Lower leg skin (tissue), 4 donors: ENCODE measurements at places on chromosomes 5 and 9.
A peak's percentile ranks its signal among the peaks of the same experiment; 100 is the strongest.

GRCh38 chr5:10863763-10864383, 102.8 kb upstream of the DAP start:
- DNase-seq, result no peak

DNA sequence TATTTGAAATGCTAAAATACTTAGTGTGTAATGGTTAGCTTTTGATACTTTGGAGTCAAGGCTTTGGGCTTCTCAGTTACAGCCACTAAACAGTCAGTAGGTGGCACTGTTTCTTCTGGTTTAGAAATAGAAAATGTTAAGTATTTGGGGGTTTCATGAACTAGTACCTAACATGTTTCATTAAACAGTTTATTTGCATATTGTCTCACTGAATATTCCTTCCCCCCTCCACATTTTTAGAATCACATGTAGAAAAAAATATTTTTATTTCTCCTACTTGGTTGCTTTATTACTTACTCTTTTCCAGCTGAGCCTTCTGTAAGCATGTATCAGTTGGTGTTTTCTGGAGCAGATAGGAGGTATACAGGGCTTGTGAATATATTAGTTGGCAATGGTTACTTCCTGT, 48.0 kb downstream of the IPO11 start:
- no peak for DNase-seq

GRCh38 chr5:173314166-173314952, 13.9 kb downstream of the STC2 start:
- DNase-seq, result peak; percentile 70

DNA sequence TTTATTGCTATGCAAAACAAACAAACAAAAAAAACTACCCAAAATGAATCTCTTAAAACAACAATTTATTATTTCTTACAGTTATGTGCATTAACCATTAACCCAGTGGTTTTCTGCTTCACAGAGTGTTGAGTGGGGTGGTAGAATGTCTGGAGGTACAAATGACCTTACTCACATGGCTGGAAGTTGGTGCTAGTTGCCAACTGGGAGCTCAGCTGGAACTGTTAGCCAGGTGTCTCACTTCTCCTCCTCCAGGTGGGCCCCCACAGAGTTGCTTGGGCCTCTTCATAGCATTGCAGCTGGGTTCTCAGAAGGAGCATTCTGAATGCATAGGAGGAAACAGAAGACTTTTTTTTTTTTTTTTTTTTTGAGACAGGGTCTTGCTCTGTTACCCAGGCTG, 10.5 kb upstream of the B4GALT1 start:
- DNase-seq, result no peak

GRCh38 chr5:108251350-108251749, 130.5 kb downstream of the FBXL17 start:
- DNase-seq, result no peak

DNA sequence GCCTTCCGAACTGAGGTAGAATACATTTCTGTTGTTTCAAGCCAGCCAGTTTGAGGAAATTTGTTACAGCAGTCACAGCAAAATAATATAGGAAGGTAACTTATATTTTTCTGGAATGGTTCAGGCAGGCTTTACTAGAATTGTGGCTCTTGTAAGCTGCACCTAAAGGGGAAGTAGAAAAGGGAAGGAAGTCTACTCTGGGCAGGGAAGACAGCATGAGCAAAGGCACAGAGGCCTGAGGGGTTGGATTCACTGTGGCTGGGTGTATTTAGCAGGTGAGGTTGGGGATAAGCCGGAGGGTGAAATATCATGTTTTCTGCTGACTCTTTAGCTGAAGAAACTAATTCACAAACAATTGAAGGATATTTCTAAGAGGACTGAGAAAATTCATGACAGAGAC, 183.5 kb downstream of the GAS1 start:
- DNase-seq, result no peak

DNA sequence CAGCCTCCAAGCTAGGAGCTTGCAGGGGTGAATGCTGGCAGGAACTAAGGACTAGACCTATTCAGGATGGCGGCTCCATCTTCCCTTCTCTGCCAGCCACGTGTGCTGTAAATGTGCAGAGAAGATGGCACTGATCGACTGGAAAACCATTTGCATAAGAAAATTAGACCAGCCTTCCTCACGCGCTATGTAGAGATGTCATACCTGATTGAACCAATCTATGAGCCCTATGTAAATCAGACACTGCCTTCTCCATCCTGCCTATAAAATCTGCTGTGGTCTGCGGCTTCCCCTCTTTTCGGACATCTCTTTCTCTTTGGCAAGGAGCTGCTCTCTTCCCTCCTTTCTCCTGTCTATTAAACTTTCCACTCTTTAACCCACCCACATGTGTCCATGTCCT, 91.6 kb downstream of the NPR3 start:
- DNase-seq, result no peak

DNA sequence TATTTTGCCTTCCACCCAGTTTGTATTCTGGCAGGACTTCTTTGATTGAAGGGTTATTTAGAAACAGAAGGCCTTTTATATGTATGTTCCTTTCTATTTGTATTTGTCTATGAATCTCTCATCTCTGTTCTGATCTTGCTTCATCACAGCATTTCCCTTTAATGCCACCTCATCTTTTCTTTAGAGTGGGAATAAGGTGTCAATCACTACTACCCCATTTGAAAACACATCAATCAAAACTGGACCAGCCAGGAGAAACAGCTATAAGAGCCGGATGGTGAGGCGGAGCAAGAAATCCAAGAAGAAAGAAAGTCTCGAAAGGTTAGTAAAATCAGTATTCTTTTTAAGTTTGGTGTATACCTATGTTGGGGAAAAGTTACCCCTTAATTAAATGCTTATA, 36.3 kb downstream of the CD180 start:
- DNase-seq, result no peak

DNA sequence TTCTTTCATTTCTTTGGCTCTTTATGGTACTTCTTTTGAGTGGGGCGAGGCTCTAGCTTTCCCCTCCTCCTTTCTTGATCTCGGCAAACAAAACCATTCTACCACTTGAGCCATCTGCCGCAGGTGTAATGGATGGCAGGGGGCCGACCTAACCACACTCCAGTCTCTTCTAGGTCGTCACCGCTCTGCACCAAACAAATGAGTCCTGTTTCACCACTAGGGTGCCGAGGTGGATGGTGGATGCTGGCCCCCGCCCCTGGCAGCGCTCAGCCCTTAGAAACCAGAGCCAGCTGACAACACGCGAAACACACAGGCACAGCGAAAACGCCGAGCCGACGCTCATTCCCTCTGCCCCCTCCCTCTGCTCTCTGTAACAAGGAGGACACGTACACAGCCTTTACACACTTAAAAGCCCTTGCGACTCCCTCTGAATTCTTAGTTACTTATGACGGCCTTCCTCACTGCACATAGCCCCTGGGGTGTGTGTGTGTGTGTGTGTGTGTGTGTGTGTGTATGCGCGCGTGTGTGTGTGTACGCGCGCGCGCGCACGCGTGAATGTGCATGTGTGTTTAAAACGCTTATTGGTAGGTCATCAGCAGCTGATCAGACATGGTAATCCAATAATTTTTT, 199.4 kb downstream of the MEF2C start:
- DNase-seq, result no peak

- no peak for DNase-seq
These were observed 189.9 kb upstream of the PRLR start for GRCh38 chr5:35420200-35420599.

GRCh38 chr9:92266486-92266885, 27.0 kb downstream of the IARS1 start:
- DNase-seq, result no peak

- peak; percentile 52 for DNase-seq
These were observed 62.8 kb upstream of the STC2 start for GRCh38 chr5:173391031-173391430.

- DNase-seq, result no peak
These were observed 183.2 kb downstream of the AUH start for GRCh38 chr9:91178281-91179236.

GRCh38 chr9:128088253-128088945, 20.4 kb downstream of the SLC25A25 start:
- DNase-seq, result no peak

DNA sequence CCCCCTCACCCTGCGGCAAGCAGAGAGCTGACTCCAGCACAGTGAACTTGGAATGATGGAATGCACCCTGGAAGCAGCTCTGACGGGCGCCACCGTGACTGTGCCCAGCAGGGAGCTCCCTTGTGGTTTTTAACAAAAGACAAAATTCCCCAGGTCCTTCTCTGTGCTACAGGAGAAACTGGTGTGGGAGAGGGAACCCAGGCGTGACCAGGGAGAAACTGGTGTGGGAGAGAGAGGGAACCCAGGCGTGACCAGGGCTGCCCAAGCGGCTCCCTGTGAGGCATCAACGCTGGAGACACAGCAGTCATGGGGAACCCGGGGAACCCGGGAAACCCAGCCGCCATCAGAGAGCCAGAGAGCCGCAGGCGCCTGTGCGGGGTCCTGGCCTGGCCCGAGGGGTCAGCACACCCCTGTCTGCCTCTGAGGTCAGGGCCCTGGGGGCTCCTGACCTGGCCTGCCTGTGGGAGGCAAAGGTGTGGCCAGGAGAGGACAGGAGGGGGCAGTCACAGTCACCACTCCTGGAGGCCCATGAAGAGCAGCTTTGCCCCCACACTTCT, 3.1 kb upstream of the AHRR start:
- peak; percentile 80 for DNase-seq

GRCh38 chr9:1337169-1337568, 287.0 kb downstream of the DMRT2 start:
- DNase-seq, result no peak

DNA sequence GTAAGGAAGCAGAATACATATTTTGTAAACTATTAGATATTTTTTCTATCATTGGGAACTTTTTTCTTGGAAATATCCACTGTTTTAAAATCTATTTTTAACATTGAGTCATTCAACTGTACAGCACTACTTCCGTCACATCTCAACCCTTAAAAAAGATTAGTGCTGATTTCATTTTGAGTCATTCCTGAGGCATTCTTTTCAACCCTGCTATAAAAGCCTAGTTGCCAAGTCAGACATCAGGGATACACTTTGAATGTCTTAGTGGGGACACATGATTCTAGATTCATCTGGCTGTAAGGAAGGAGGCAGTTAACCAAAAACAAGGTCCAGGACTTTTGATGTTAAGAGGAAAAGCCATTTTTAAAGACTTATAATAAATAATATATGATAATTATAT, 160.9 kb downstream of the GIN1 start:
- DNase-seq, result no peak

DNA sequence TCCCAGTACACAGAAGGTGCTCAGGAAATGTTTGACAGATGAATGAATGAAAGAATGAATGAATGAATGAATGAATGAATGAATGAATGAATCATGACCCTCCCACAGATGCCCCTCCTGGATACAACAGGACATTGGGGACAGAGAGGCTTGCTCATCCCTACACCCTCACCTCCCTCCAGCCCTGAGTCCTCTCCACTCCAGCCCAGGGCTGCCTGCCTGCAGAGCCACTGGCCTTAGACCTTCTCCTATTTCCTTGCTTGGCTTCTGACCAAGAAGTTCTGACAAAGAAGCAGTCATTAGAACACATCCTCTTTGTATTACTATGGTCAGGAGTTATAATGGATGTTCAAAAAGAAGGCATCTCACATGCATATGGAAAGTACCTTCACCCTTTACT, 240.7 kb upstream of the DAPK1 start:
- no peak for DNase-seq

- DNase-seq, result no peak
These were observed 26.9 kb downstream of the SPEF2 start for GRCh38 chr5:35644543-35644942.

- DNase-seq, result no peak
These were observed 58.5 kb downstream of the AP3B1 start for GRCh38 chr5:78236046-78236445.

DNA sequence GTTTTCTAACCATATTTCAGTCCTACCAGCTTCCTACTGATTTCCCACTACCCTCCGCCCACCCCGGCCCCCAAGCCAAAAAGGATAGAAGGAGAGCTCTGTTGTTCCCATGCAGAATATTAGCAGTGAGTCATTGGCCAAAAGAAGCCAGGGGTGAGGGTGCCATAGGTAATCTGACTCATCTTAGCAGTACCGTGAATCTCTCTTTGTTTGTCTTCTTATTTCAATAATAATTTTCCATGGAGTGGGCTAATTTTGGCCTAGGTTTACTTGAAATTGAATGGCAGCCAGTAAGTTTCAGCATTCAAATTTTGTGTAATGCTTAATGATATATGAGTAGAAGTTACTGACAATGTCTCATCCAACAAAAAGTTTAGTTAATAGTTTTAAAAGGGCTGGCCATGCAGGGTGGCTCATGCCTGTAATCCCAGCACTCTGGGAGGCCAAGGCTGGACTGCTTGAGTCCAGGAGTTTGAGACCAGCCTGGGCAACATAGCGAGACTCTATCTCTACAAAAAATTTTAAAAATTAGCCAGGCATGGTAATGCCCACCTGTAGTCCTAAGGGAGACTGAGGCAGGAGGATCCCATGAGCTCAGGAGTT, 74.2 kb downstream of the C9orf152 start:
- DNase-seq, result no peak

- DNase-seq, result peak; percentile 81
These were observed 42.8 kb upstream of the PDE8B start for GRCh38 chr5:77167695-77168121.

DNA sequence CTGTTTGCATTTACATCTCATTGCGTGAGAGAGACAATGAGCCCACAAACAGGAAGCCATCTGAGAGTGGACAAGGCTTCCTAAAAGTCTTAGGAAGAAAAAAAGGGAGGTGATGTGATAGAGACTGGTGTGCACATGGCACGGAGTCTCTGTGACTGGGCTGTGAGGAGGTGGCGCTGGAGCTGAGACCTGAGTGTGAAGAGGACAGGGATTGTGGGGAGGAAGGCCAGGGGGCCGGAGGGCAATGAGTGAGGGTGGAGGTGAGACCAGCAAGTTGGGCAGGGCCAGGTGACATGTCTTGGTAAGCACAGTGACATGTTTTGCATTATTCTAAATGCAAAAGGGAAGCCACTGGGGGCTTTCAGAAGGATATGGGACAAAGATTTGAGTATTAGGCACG, 45.0 kb downstream of the TSPAN17 start:
- DNase-seq, result no peak

GRCh38 chr9:133135146-133135745, 14.2 kb upstream of the RALGDS start:
- DNase-seq, result no peak

DNA sequence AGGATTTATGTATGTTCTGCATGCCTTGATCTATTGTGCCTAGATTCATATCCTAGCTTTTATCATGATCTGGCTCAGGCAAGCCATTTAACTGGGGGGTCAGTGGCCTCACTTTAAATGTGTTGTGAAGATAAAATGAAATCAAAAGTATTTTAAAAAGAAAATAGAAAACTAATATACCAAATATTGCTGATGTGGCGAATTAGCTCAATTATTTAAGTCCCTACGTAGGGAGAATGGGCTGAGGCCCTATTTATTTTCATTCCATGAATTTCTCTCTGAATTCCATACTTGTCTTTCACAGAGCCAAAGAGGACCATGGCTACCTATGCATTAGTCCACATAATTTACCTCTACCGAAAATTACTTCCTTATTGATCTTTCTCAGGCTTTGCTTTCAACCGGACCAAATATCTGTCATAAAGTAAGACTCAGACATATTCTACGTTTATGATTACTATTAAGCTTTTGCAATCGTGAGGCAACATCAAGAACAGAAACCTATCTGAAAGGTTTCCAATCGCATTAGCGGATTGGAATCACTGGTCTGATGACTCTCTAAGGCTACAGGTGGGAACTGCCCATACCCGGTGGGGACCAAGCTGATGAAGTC, 1.7 kb downstream of the MBLAC2 start:
- no peak for DNase-seq
